G401 (cell line): ENCODE measurements at places on chromosomes 2 and 18. TPM values are rescaled to one million over a fixed set of nuclear protein-coding genes. Genes with fewer than 3 reads are reported as not detected.

STARD6 gene
- total RNA-seq: not detected in 2 replicates

DTNB gene
- total RNA-seq: 10.4 and 21.2 TPM in 2 replicates

GRCh38 chr2:56008661-56009431, 85.3 kb upstream of the EFEMP1 start:
- DNase-seq: no peak

- DNase-seq: no peak
These were observed 127.6 kb upstream of the LYPD1 start for GRCh38 chr2:132797556-132797955.

DNA sequence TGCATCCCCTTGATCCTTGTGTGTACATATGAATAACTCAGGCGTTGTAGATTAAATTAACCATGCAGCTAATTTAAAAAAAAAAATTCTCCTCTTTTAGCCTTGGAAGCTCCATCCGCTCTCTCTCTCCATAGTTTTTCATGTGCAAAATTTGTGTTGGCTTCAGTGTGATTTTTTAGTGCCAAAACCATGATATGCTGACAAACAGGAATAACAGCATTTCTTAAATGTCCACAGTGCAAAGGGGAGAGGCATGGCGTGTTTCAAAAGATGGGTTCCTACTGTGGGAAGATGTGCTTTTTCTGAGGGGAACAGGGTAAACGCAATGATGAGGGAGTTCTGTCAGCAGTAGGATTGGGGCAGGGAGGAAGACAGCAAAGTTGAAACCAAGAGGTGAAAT, 247.0 kb downstream of the ICOS start:
- DNase-seq: peak; percentile 27

GRCh38 chr2:168515502-168515901, 59.4 kb downstream of the CERS6 start:
- peak; percentile 35 for DNase-seq

- DNase-seq: no peak
These were observed 8.3 kb upstream of the YWHAQ start for GRCh38 chr2:9639000-9639602.
